ENCODE measurements at places on chromosomes 3 and 15. TPM values are rescaled to one million over a fixed set of nuclear protein-coding genes. Genes with fewer than 3 reads are reported as not detected.

Gene SCN5A
- 3.7 TPM for total RNA-seq

Gene SLC6A11
- not detected for total RNA-seq

Gene ACTR8
- 12.5 TPM for total RNA-seq

Gene EFHB
- total RNA-seq: 2.2 TPM

Gene IQCF5
- not detected for total RNA-seq

Gene NR1I2
- total RNA-seq: 0.22 TPM

Measured in ovary (tissue), 10 donors.